ENCODE measurements at places on chromosomes 5 and 9.

DNA sequence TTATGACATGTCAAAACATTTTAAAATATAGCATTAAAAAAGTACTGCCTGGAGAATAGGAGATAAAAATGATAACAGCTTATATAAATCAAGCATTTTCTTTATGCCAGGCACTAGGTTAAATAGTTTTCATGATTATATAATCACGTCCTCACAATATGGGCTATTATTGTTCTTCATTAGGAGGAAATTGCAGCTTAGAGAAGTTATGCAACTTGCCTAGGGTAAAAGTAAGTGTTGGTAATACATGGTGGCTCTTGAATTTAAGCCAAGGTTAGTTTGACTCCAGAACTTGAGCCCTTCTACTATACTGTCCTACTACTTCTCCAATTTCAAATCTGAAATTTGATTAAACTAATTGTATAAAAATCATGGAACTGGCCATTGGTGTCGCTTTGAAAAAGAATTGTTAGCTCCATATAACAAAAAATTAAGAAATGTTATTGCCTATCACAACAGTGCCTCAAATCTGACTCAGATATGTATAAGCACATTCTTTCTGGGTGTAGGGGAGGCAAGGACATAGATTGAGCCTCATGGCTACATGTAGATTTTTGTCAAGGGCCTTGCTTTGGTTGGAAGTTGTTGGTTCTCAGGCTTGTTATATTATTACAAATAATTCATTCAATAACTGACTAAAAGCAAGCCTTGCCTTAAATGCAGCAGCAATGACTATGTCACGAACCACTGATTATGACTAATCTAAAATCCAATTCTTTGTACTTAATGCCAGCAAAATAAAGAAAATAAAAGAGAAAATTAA, 223.5 kb upstream of the DAB2 start:
- DNase-seq, result no peak

DNA sequence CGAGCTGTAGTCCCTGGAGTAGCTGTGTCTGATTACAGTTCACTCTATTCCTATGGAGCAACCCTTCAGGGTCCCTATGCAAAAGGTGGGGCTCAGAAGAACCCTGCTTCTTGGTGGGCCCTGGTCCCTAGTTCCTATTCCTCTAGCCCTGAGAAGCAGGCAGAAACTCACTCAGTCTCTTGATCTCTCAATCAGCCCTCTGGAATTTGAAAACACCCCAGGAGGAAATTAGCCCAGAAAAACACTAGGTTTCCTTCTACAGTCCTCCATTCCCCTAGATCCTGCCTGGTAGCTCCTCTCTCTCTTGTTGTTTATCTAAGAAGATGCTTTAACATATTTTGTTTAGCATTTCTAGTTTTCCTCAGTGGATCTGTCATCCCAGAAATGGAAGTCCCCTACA, 7.6 kb downstream of the RGS3 start:
- no peak for DNase-seq

DNA sequence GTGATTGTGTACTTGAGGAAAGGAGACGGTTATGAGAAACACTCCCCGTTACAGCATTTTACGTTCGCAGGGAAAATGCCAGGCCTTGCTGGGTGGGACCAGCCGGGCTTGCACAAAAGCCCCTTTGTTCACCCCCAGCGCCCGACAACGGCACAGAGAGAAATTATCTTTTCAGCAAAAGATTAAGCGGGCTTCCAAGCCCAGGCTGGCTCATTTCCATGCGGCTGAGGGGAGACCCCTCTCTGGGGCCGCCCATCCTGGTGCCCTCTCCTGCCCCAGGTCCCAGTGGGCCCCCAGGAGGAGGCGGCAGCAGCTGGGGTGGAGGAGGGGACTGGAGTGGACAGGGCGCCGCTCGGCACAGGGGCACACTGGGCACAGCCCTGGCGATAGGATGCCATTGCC, 50.8 kb upstream of the NOTCH1 start:
- DNase-seq, result no peak

DNA sequence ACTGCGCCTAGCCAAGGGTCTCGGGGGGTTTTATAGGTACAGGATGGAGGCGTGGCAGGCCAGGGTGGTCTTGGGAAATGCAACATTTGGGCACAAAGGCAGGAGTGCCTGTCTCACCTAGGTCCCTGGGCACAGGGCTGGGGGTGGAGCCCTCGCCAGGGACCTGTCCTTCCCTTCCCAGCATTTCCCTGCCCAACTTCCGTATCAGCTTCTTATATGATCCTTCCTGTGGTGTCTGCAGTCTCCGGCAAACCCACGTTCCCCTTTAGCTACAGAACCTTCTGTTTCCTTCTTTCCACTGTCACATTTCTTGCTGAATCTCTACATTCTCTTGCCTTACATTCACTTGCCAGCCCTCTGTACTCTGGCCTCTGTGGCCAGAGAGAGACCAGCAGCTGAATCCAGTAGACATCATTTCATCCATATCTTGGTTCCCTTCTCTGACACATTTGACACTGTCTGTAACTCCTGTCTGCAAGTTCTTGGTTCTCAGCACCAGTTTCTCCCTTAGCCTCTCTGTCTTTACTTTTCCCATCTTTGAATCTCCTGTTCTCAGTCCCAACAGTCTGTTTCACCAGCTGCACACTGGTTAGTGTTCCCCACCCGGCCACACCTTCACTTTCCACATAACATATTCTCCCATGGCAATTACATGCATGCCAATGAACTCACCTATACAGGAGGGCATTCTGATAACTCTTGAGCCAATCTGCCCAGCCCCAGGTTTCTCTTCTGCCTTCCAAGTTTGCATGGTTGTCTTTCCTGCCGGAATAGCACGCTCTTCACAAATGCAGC, 134.7 kb upstream of the ZNF608 start:
- no peak for DNase-seq

GRCh38 chr5:145027286-145027685, 807.9 kb downstream of the PRELID2 start:
- no peak for DNase-seq

GRCh38 chr5:69152731-69153130, 14.2 kb upstream of the CCNB1 start:
- DNase-seq, result no peak

GRCh38 chr5:152607401-152608160, 202.5 kb upstream of the NMUR2 start:
- DNase-seq, result no peak

- no peak for DNase-seq
These were observed 88.2 kb downstream of the CCDC192 start for GRCh38 chr5:127791439-127791838.

- no peak for DNase-seq
These were observed 42.3 kb upstream of the STRBP start for GRCh38 chr9:123310551-123311249.

- no peak for DNase-seq
These were observed 37.9 kb downstream of the LURAP1L start for GRCh38 chr9:12812710-12813109.

DNA sequence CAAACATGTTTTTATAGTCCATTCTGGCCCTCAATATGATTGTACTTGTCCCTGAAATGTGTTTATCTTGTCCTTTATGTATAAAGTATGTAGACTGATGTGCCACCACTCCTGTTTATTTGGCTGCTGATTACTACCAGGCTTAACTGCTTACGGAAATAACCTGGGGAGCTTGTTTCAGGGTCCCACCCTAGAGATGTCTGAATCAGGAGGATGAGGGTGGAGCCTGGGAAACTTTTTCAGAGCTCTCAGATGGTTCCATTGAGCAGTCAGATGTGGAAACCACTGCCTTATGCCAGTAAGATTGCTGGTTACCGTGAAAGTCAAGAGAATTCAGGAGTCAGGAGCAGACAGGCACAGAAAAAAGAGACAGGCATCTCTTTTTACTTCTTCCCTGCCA, 19.2 kb downstream of the SLC23A1 start:
- DNase-seq, result no peak

DNA sequence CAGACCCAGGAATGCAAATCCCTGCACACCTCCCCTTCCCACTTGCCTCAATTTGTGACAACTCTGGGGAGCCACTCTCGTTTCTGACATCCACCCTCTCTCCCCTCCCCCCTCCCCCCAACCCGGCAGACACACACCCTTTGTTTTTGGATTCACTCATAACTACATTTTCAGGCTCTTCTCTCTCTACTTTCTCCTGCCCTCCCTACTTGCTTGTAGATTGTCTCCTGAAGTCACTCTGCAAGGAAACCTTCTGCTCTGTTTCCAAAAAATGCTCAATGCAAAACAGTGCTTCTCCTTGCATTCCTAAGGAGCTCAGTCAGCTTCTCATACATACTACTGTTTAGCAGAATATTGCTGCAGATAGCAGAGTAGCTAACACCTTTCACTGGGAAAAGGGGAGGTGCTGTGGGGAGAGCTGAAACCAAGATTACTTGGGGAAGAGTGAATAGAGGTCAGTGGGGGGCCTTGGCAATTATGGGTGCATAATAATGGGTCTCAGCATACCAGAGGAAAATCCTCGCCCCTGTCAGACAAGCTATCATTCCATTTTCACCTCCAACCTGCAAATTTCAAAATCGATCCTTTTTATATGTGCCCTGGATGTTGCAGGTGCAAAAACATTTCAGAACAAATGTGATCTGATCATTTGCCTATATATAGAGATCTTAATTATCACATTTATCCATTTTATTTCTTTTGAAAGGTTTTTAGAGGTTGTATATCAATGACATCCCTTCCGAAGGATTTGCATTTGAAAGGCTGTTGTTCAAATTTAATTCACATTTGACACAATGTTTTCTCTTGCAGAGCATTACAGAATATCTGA, 1860.7 kb upstream of the WWC1 start:
- no peak for DNase-seq

DNA sequence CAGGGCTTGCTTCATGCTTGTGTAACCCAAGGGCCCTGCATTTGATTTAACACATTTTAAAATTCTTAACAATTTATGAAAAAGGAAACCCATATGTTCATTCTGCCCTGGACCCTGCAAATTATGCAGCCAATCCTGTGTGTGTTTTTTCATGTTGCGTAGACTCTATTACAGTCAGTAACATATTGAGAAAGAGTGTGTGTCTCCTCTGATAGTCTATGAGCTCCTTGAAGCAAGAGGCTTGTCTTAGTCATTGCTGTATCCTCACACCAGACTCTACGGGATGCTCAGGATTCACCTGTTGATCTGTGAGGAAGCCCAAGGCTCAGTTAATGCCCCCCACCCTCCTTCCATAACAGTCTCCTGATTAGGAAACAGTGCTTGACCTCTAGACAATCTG, 177.3 kb upstream of the DMAC1 start:
- DNase-seq, result no peak

- DNase-seq, result no peak
These were observed 113.9 kb downstream of the TAF11L14 start for GRCh38 chr5:17748201-17748600.

DNA sequence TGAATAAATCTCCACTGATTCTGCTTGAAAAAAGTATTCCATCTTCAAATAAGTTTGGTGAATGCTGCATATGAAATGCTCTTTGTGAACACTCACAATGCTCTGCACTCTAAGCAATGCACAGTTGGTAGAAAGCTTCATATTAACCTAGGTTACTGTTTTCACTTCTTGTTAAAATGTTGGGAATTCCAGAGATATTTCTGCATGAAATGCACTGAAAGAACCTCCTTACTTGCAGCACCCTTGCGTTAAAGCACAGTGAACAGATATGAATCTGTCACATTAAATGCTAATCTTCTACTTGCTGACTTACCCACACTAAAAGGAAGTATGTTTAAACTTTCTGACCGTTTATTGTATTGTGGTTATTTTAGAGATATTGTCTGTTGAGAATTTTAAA, 584.1 kb upstream of the NUDT12 start:
- DNase-seq, result no peak

DNA sequence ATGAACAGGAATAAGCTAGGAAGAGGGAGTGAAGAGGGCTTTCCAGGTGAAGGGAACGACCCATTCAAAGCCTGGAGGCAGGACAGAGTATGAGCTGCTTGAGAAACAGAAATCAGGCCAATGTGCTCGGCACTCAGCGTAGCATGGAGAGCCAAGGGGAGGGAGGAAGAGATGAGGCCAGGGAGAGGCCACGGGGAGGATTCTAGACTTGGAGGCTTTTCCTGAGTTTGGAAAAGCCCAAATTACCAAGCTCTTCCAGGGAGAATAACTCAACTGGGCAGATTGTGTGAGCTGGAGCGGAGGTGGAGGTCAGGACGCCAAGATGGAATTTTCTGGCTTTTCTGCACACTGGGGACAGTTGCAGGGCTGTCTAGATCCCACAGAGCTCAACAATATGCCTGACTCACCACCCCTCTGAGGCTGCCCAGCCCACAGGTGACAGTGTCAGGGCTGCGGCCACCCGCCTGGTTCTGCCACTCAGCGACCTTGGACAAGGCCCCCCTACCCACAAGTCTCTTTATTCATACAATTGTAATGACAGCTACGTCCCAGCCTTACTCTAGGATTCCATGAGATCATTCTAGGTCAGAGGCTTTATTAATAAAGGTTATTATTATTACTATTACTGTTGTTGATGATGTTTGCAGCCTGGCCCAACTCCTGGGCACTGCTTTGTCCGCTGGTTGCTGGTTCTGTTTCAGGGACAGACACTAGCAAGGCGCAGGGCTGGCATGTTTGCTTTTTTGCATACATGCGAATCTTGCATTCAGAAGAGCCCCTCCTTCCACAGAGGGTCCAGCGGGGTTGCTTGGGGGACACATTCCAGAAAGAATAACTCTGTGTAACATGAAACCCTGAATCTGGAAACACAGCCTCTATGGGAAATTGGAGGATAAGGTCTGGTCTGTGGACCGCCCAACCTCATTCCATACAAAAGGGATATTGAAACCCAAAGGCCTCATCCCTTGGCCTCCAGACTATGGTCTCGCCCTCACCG, 9.4 kb upstream of the LMX1B start:
- DNase-seq, result no peak

DNA sequence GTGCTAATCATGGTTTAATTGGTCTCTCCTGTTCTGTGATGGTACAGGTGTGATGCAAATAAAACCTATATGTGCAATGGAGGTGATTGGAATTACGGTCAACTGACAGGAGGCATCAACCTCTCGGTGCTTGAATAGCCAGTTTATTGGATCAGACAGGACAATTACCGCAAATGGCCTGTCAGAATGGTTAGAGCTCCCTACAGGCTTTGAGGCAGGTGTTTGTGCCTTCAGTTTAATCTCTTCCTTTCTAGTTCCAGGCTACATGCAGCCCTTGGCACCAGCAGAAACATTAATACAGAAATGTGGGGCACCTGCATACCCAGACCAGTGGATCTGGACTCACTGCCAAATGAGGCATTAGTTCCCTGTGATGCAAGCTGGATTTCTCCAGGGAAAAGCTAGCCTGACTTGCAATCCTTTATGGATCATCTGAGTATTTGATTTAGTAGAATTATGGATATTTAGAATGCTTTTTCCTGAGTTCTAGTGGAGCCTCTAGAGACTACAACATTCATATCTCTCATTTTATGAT, 128.6 kb downstream of the MAT2B start:
- no peak for DNase-seq
